ENCODE measurements at places on chromosomes 13 and 19.

DNA sequence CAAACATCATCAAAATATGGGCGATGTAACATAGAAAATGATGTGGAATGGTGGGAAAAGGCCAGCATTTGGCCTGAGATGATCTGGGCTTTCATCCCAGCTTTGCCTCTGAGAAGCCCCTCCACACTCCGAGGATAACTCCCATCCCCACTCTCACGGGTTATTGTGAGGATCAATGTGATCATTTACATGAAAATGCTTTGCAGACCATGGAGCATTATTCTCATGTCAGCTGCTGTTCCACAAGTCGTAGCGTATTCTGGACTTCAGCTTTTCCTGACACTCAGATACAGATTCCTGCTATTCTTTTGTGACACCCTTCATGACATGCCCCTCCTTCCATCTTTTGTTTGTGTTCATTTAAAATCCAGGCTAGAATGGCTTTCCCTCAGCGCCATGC, 86.5 kb downstream of the NUFIP1 start:
- no peak for DNase-seq

DNA sequence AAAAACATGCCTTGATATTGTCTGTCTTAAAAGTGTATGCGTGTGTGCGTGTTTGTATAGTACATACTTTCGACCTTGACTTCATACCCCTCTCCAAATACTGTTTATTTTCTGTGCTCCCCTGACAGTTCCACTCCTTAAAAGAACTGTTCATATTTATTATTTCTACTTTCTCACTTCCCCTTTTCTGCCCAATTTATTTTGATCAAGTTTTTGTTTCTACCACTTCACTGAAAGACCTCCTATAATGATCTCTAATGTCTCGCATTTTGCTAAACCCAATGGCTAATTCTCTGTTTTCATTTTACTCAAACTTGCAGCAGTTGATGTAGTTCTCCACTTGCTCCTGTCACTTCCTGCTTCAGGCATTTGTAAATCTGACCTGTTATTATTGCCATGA, 426.1 kb upstream of the KLF12 start:
- DNase-seq: no peak

DNA sequence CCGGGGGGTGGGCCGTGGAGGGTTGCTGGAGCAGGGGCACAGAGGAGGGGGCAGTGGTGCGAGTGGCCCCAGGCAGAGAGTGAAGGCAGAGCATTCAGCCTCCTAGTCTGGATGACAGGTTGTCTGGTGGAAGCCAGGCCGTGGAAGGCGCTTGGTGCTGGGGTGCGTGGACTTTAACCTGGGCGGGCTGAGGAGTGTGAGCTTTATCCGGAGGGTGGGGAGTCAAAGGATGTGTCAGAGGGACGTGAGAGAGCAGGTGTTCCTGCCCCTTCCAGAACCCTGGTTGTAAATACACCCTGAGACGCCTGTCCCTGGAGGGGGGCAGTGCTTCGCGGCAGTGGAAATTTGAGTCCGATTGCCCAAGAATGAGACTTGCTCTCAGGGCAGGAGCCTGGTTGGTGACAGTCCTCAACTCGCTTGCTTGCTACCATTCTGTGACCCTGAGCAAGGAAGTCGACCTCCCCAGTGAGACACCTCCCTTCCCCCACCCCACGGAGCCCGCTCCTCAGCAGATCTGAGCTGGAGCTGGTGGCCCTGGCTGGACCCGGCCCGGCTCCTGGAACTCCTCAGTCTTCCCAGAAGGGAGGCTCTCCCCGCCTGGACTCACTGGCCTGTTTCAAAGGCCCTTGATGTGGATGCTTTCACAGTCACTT, 2.3 kb downstream of the SPPL2B start:
- no peak for DNase-seq

GRCh38 chr13:57286511-57287098, 119.6 kb downstream of the PRR20E start:
- DNase-seq: no peak

GRCh38 chr13:60837806-60838205, 440.8 kb downstream of the TDRD3 start:
- DNase-seq: peak; percentile 53

- DNase-seq: no peak
These were observed 8.1 kb downstream of the SPART start for GRCh38 chr13:36337938-36338641.

- peak; percentile 39 for DNase-seq
These were observed 135.0 kb downstream of the DLEU7 start for GRCh38 chr13:50708461-50708860.

GRCh38 chr13:86892330-86892729, 778.8 kb upstream of the SLITRK5 start:
- DNase-seq: no peak

- DNase-seq: peak; percentile 32
These were observed 46.4 kb downstream of the CELF5 start for GRCh38 chr19:3270902-3271301.

DNA sequence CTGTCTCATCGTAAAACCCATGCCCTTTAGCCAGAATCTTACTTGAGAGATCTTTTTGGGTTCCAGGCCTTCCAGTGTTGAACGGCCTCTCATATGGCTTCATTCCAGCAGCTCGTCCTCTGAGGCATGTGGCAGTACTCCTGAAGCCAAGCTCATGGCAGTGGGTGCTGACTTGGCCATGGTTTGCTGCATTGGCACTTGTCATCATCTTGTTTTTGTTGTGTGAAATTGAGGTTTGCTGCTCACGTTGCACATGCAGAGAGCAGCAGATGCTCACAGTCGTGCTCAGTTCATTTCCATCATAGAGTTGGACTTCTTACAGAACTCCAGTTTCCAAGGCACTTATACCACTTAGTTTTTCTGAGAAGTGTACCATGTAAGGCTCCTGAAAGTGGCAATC, 14.9 kb downstream of the TEX29 start:
- DNase-seq: no peak
